ENCODE measurements at places on chromosomes 16 and 17.

DNA sequence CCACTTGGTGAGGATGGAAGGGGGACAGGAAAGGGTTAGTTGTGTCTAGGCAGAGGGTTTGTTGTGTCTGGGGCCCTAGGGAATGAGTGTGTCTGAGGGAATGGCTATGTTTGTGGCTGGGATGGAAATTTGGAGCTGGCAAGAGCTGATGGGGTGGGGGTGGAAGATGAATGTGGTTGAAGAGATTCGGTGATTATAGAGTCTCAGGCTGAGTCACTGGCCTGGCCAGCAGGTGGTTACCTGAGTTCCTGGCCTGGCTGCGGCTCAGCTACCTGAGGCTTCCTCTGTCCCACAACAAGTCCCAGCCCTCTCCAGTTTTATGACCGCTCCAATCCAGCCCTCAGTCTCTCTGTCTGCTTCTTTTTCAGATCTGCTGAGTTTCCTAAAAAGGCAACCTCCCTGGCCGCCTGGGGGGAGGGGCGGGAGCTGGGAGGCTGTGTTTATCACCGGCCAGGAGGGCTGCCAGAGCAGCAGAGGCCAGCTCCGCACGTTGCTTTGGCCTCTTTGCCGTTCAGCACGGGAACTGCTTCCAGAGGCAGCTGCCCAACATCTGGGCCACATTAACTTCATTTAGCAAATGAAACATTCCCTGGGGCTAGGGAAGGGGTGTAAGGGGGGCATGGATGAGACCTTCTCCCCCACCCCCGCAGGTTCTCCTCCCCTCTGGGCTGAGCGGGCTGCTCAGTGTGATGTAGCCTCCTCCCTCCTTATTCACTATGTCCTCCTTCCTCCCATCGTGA lies 21.8 kb downstream of the ITGB3 start:
- no peak for DNase-seq

DNA sequence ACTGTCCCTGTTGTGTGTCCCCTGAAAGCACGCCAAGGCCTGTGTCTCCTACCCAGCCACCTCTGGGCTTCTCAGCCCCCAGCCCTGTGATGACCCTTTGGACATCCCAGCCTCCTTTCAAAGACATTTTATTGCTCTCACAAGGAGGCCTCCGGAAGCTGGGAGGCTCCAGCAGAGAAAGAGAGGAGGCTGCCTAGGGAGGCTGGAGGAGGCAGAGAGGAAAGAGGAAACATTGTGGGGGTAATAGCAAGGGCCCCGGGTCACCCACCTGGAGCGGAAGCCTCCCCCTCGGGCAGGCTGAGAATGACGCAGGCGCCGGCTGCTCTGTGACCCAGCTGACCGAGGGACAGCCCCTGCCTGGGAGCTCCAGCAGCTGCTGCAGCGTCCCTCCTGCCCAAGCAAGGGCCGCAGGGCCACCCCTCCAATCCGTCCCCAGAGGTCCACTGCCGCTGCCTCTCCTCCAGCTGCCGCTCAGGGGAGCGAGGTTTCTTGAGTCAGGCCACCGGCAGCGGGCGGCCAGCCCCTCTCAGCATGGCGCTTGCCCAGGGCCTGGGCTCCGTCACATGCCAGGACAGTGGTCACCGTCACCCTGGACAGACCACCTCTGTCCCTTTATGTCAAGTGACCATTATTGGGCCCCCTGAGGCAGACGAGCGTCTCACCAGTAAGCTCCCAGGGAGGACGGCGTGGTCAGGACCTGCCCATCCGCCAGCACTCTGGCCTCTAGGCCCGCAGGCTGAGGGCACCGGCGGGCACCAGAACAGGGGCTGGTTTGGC lies 29.3 kb downstream of the ACTG1 start:
- no peak for DNase-seq

DNA sequence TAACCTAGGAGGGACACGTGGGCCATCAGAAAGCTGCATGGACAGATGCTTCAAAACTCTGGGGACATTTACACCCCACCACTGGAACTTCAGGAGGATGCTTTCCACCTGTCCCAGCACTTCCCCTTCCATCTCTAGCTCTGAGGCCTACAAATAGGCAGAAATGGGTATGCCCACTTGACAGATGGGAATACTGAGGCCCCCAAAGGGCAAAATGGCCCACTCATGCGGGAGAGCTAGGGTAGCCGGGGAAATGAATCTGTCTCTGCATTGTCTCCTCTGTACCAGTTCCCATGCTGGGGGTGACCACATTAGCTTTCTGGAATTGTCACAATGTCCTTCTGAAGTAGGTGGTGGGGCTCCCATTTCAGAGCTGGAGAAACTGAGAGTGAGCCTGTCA lies 592.1 kb upstream of the CDH5 start:
- no peak for DNase-seq

- DNase-seq: no peak
Observed at GRCh38 chr17:41140360-41141131, at the start of gene KRTAP4-6. TSS of gene KRTAP4-6 (minus strand) at chr17:41140544. CDS start at chr17:41140487, 57 bp downstream.

- DNase-seq: no peak
Observed at GRCh38 chr16:30896261-30896888, at the start of gene CTF1. TSS of gene CTF1 (plus strand) at chr16:30896614. CDS start at chr16:30896644, 30 bp downstream.

GRCh38 chr17:79420318-79421243 lies 190.3 kb downstream of the RBFOX3 start:
- DNase-seq: peak; percentile 23

DNA sequence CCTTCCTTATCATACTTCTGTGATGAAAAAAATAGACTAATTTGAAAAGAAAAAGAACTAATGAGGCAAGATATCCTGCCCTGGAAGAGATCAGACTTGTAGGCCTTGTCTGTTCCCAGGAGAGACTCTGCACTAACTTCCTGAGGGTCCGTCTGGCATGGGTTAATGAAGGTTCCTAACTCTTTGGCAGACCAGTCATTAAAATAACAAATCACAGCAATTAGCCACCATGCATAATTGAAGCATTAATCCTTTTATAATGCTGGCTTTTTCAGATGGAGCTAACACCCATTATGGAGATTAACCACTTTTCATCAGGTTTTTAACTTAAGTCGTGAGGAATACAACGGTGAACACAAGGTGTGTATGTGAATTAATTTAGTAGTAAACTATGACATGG lies 10.4 kb upstream of the KRT10 start:
- DNase-seq: no peak

DNA sequence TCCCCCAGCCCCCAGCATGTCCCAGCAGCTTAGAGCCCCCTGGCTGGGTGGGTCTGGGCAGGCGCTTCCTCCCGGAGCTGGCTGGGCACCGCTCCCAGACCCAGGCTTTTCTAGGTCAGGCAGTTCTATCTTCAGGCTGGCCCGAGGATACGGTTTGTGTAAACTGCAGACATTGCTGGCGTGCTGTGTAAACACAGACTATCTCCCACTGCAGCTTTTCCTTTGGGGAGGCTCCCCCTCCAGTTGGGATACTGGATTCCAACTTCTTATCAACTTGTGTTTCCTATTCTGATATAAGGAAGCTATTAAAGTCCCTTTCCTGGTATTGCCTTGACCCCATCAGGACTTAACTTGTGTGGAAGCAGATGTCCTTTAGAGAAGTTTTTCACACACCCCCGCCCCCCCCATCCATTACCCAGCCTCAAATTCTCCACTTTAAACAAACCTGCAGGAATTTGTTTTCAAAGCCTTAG lies 18.3 kb upstream of the GNA13 start:
- no peak for DNase-seq

GRCh38 chr16:11066261-11066870 lies 122.0 kb downstream of the CLEC16A start:
- DNase-seq: no peak

GRCh38 chr16:10754941-10755340 lies 11.3 kb downstream of the NUBP1 start:
- DNase-seq: no peak

DNA sequence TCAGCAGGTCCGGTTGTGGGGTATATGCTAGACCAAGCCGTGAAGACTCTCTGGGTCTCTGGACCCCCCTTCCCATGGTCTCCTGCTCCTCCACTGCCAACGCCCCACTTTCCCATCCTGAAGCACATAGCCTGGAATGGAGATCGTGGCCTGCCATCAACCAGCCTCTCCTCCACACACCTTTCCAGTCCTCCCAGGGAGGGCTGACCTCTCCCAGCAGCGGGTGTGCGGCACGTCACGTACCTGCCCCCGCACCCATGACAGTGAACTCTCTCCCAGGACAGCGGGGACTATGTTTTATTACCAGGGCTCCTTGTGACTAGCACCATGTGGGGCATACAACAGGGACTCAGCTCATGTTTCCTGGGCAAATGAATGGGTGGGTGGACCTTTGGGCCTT lies 1.8 kb downstream of the PRM3 start:
- no peak for DNase-seq

GRCh38 chr16:10780628-10781027 lies 37.0 kb downstream of the NUBP1 start:
- DNase-seq: no peak

GRCh38 chr17:81512562-81513371 lies at the start of gene ACTG1:
TSS of gene ACTG1 (minus strand) at chr17:81512799. CDS start at chr17:81512354, 445 bp downstream.
- DNase-seq: peak; percentile 88

- no peak for DNase-seq
Observed at GRCh38 chr17:57953705-57954396, 1.4 kb downstream of the CUEDC1 start.

- DNase-seq: no peak
Observed at GRCh38 chr16:65909310-65910050, 457.0 kb upstream of the CDH5 start.

DNA sequence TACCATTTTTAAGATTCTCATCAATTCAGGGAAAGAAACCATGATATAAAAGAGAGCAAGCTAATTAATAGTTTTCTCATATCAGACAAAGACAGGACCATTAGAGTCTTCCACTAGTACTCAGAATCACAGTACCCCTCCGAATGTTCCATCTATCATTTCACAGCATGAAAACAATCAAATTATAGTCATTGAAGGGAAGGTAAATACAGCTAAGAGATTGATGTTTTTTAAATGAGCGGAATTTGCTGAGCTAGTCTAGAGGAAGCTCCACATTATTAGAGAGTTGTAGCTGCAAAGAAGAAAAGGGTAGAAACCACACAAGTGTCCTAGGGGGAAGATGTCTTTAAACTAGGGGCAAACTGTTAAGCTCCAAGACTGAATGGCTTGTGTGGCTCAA lies 808.9 kb downstream of the CDH11 start:
- no peak for DNase-seq

GRCh38 chr16:997440-998051 lies 16.0 kb downstream of the SOX8 start:
- peak; percentile 56 for DNase-seq

DNA sequence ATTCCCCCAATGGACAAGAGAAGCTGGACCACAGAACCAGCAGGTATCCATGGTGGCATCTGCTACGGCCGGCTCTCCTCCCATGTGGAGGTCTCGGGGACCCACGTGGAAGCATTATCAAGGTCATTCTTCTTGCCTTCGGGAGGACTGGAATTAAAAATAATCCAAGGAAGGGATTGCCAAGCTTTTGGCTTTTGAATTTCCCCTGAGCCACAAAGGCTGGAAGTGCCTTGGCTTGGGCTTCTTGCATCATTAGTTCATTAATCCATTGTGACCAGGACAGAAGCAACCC lies 16.1 kb downstream of the NAGPA start:
- DNase-seq: no peak

- DNase-seq: no peak
Observed at GRCh38 chr17:31452561-31453110, 61.2 kb downstream of the RAB11FIP4 start.

DNA sequence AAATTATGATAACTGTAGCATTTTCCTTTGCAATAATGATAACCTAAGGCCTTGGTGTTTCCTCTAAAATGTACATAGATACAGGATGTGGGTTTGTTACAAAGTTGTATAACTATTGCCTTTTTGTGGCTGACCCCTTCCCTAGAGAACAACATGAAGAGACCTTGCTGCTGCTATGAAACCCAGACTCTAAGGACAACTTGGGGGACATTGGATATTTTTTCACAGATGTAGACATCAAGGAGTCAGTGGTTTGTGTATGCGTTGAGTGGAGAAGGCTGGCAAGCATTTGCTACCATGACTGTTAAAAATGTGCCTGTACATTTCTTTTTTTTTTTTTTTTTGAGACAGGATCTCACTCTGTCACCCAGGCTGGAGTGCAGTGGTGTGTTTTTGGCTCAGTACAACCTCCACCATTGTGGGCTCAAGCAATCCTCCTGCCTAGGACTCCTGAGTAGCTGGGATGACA lies 12.3 kb downstream of the HMOX2 start:
- no peak for DNase-seq

- DNase-seq: no peak
Observed at GRCh38 chr17:28735242-28735722, 6.7 kb downstream of the NEK8 start.

- DNase-seq: no peak
Observed at GRCh38 chr17:83101805-83102480, 22.5 kb downstream of the METRNL start.

DNA sequence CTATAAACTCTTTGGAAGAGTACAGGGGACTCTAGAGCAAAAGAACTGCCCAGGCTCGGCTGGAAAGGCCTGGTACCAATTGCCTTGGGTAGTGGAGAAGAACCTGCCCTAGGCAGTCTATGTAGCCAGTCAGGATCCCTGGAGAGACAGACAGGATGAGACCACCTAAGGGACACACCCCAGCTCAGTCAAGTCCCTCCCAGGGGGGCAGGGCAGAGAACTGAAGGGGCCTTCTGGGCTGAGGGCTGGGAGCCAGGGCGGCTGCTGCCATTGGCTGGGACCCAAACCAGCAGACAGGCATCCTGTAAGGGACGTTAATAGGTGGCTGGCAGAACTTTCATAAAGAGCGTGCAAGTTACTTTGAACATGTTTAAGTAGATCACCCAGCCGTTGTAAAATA lies 12.8 kb upstream of the SLC38A8 start:
- DNase-seq: no peak

Measured in stimulated activated CD4-positive, alpha-beta T cell treated with anti-CD3 and anti-CD28 coated beads, Interleukin-12 subunit alpha, Interleukin-12 subunit beta, amount 100 ng/mL, for 4 hours (primary cell).